ENCODE measurements at places on chromosomes 4 and X. TPM values are rescaled to one million over a fixed set of nuclear protein-coding genes. Genes with fewer than 3 reads are reported as not detected.

- DNase-seq, result no peak
These were observed 452.3 kb downstream of the ZIC3 start for GRCh38 chrX:138018145-138018799.

GRCh38 chr4:94160774-94161173 is 46.9 kb upstream of the SMARCAD1 start:
- DNase-seq, result no peak

DNA sequence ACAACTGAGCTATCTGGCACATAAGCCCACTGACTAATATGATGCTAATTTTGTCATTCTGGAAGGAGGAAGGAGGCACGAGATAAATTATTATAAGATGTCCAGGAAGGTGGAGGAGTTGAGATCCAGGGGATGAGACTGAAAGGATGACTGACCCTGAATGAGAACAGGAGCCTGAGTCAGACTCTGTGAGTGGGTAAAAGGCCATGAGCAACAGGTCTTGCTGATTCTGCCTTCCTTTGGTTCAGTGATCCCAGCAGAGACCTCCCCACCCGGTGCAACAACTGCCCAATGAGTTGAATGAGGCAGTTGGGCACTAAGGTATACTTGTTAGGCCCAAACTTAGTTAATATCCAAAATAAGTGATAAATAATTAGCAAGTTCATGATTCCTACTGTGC is 238.1 kb upstream of the GPC4 start:
- no peak for DNase-seq

DNA sequence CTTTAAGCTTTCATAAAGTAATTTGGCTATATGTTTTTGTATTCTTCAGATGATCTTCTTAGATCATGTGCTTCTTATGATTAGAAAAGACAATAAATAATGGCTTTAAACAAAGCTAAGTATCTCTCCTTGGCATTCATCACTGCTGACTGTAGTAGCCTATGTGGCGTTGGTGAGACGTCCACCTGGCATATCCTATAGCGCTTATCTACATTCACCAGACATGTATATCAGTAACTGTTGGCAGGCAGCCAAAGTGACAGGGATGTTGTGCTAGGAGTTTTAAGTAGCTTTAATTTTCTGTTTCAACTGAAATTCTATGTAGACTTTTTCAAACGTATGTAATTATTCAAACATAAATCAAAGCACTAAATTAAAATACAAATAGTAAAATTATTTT is 276.4 kb downstream of the IL15 start:
- DNase-seq, result no peak

GRCh38 chrX:1449823-1450149 is 2.9 kb downstream of the ASMTL start:
- no peak for DNase-seq

- DNase-seq, result no peak
These were observed 132.4 kb downstream of the GLRA3 start for GRCh38 chr4:174696657-174697056.

- DNase-seq, result no peak
These were observed 50.1 kb upstream of the GLRB start for GRCh38 chr4:157025898-157026297.

- DNase-seq, result no peak
These were observed 264.6 kb downstream of the SPRY1 start for GRCh38 chr4:123661080-123661737.

DNA sequence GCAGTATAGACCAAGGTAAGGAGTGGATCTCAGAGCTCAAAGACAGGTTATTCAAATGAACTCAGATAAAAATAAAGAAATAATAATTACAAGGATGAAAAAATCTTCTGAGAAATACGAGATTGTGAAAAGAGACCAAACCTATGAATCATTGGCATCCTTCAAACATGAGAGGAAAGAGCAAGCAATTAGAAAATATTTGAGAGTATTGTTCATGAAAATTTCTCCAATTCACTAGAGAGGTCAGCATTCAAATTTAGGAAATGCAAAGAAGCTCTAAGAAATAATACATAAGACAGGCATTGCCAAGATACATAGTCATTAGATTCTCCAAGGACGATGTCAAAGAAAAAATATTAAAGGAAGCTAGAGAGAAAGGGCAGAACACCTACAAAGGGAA is 93.5 kb upstream of the GALNTL6 start:
- DNase-seq, result no peak

DNA sequence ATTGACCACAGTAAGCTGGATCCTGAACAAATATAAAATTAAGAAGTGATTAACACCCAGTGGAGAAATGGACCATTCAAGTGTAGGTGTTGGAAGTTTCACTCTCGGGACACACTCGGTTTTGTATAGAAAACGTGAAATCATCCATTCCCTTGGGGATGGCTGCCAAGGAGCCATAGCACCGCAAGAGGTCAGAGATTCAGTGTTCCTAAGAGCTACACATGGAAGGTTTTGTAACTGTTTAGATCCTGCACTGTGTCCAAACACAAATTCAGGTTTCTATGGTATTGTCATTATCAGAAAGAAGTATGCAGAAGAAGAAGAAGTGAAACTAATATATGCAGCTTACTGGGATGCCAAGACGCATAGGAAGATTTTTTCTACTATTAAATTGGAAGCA is 281.0 kb downstream of the LDB2 start:
- DNase-seq, result no peak

DNA sequence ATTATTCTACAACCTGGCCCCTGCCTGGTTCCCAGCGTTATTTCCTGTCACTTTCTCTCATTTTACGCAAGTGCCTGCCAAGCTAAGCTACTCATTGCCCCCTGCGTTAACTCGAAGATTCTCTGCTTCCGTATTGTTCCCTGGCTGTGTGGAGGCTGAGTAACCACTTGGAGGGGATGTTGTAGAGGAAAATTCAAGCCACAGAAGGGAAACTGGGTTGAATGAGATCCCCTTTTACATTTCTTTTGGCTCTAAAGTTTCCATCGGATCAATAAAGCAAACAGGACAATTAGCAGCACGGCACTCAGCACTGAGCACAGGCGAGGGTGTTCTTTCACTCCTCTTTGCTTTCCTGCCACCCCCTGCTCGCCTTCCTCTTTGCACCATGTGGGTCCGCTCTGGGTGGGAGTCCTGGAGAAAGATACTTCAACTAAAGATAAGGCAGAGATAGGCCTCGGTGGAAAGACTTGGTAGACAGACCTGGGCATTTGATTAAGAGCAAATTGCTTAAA is 4.2 kb upstream of the TMSB4X start:
- DNase-seq, result no peak

DNA sequence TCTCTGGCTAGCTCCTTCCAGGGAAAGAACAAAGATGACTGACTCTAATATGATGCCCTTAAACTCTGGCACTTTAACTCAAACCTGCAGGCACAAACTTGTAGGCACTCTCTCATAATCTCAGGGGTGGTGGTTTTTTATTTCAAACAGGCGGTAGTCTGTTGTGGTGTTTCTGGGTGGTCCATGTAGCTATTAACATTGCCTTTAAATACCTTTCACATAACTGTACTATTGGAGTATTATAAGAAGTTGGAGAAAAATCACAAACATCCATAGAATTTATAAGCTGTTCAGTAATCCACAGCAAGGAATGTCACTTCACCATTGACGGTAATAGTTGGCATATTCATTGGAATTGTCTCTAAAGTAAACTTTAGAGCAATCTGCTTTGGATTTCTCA is 204.2 kb upstream of the PDE5A start:
- no peak for DNase-seq

DNA sequence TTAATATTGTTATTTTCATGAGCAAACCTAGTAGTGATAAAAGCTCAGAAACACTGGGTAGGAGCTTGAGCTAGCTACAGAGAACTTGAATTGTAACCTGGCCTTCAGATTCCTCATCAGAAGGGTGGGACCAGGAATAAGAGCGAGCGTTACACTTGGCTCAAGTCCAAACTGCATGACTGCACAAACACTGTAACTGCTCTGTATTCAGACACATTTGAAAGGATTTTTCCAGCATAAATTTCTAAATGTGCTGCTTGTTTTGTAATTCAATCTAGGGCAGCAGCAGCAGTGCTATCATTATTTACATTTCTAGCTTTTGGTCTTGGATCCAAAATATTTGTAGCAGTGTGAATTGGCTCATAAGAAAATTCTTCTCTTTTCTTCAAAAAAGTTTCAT is 133.0 kb upstream of the TMLHE start:
- no peak for DNase-seq

DNA sequence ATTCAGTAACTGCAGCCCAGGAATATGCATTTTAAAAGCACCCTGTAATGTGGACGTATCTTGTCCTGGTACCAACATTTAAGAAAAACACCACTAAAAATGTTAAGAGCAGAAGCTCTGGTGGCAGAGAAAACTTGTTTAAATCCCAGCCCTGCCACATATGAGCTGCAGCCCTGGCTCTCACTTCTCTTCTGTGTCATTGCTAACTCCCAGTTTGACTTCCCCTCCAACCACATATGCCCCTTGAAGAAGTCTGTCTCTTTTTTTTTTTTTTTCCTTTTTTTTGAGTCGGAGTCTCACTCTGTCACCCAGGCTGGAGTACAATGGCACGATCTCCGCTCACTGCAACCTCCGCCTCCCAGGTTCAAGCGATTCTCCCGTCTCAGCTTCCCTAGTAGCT is 14.8 kb downstream of the LHFPL1 start:
- DNase-seq, result no peak

DNA sequence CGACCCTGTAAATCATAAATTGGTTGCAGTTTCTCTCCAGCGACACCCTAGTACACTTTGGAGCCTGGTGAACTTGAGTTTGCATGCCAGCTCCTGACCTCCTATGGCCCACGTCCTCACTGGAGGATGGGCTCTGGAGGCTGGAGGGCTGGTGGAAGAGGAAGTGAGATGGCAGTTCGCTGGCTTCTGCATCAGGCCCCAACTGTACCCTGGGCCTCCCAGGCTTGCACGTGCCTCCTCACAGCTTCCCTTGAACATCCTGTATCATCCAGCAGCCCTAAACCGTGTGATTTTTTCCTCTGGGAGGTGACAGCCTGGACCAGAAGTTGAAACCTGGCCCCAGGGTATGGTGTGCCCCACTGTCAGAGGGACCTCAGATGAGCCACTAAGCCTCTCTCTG is 78.5 kb downstream of the HTRA3 start:
- DNase-seq, result peak; percentile 55

- DNase-seq, result peak; percentile 77
These were observed 22.5 kb downstream of the MED28 start for GRCh38 chr4:17636696-17637622.

GRCh38 chr4:534576-535151 is 35.7 kb downstream of the PIGG start:
- no peak for DNase-seq

DNA sequence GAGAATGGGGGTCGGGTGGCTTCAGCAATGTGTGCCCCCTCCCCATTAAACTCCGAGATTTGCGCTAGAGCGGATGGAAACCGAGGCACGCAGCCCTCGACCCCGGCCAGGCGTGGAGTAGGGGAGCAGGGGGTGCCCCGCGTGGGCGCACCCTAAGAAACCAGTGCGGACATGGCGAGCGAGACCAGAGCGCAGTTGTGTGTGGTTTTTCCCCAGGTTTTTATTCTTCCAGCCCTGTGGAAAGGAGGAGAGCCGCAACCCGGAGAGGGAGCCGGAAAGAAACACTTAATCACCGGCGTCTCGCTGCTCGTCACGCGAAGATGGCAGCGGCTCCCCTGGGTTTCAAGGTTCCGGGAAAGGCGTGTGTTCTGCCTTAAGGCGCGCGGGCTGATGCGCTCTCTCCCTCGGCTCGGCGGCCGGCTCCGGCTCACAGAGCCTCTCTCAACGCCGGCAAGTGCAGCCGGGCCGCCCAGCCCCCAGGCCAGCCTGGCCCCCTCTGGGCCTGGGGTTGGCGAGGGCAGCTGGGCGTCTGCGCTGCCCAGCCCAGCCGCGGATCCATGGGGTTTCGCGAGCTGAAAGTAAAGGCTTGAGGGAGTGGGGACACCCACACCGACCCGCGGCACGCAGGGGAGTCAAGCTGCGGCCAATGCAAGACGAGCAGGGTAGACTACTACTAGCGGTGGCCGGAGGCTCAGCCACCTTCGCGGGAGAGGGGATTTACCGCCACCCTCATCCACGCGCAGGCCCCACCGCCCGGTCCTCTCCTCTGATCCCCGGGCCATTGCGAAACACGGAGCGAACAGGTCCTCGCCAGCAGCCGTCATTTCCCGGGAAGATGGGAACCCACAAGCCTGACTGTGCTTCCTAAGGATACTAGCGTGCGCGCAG is 74.0 kb upstream of the BCOR start:
- no peak for DNase-seq

DNA sequence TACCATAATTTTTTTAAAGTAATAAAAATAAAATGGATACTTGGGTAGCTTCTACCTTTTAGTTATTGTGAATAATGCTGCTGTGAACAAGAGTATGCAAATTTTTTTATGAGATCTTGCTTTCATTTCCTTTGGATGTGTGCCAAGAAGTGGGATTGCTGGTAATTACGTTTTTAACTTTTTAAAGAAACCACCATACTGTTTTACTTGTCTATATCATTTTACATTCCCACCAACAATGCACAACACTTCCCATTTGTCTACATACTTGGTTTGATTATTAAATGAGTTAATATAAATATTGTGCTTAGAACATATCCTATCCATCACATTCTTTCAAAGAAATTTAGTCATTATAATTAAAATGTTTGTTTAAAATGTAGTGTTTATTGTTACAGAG is 3.9 kb upstream of the SULT1B1 start:
- no peak for DNase-seq

DNA sequence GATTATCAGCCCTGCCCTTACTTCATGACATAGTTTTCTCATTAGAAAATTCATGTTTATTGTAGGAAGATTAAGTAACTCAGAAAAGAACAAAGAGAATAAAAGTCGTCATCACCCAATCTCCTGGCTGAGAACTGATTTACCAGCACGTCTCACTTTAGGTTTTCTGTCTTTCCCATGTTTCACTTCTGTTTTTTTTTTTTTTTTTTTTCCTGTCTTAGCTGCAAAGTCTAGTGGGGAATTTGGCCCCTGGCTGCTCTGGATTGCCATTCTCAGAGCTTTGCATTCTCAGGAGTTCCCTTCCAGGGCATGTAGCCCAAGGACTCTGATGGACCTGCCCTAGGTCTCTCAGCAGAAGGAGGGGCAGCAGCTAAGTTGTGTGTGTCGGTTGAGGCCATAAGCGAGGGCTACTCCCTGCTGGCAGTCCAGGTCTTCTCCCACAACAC is 57.8 kb downstream of the TMEM131L start:
- no peak for DNase-seq

The POF1B gene
- total RNA-seq, result 19.7 TPM

The LRP2BP gene
- total RNA-seq, result 1.0 TPM

The PTPN13 gene
- 79.1 TPM for total RNA-seq

The NWD2 gene
- 1.5 TPM for total RNA-seq

The KLHL4 gene
- total RNA-seq, result 4.5 TPM

The CSAG1 gene
- not detected for total RNA-seq

The TMSB15C gene
- total RNA-seq, result 16.5 TPM

The TTC29 gene
- 3.6 TPM for total RNA-seq

Measured in type B pancreatic cell (in vitro differentiated cells).